Ovary (tissue), 10 donors: ENCODE measurements at places on chromosomes 2 and 18. TPM values are rescaled to one million over a fixed set of nuclear protein-coding genes. Genes with fewer than 3 reads are reported as not detected.

DNA sequence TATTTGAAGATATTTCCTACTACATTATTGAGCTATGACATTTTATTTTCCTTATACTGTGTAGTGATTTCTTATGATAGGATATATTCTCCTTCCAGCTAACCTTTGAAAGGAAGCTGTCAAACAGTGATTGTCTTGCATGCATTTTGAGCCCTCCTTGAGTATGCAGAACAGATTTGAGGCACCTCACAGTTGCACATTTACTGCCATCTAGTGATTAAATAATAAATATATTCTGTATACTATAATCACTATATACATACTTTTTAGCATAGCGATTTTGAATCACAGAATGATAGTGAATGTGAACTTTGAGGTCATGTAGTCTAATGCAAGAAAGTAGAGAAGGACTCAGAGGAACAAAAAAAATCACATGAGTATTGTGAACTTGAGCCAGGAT lies 268.4 kb upstream of the CDH19 start:
- H3K27me3 ChIP-seq, result no peaks in the 10 kb centered on the region
- DNase-seq, result no peak
- no peaks in the 10 kb centered on the region for H3K36me3 ChIP-seq
- no peaks in the 10 kb centered on the region for H3K4me1 ChIP-seq

DNA sequence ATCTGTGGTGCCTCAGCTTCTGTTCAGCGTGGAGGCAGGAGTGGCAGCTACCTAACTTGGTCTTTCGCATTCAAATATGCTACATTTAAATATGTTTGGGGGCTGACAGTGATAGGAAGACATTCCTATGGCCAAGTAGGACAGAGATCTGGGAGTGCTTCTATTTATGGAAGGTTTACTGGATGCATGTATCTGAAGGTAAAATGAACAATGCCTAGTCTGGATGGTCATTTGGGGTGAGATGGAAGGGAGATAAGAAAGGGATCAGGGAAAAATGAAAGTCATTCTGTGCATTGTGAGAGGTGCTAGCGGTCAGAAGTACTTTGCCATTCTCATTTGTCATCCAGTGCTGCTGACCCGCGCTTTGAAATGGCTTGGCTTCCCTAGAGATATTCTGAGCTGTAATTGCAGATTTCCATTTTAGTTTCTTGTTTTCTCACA lies 300.9 kb upstream of the FBXO11 start:
- H3K27me3 ChIP-seq, result no peaks in the 10 kb centered on the region
- H3K4me1 ChIP-seq, result no peaks in the 10 kb centered on the region
- no peak for DNase-seq
- no peak overlapping the region for H3K27ac ChIP-seq
- no peak overlapping the region for H3K4me3 ChIP-seq
- H3K36me3 ChIP-seq, result no peaks in the 10 kb centered on the region

DNA sequence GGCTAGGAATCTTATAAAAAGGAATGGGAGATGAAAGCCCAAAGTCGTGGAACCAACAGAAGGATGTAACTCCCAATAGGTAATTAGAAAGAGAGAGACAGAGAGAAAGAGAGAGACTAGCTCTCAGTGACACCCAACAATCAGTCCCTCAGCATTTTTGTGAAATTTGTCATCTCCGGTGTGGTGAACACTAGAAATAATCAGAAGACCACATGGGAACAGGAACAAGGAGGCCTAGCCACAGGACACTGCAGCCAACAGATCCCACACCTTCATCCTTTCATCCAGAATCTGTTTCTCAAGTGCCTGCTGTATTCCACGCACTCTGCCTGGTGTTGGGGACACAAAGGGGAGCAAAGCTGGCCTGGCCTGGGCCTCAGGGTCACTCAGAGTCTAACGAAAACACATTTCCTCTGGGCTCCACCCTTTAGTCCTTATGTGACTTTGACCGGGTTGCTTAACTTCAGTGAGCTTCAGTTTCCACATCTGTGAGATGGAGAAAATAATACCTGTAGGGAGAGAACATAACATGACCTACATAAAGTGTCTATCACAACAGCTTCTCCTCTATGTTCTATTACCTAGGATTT lies 53.1 kb downstream of the EHD3 start:
- no peaks in the 10 kb centered on the region for H3K36me3 ChIP-seq
- no peak overlapping the region for H3K27ac ChIP-seq

GRCh38 chr18:8800445-8800844 lies 95.1 kb downstream of the MTCL1 start:
- no peak overlapping the region for H3K4me3 ChIP-seq
- H3K4me1 ChIP-seq, result peaks cover 2% of the 10 kb centered on the region
- H3K27ac ChIP-seq, result no peak overlapping the region
- no peaks in the 10 kb centered on the region for H3K36me3 ChIP-seq

DNA sequence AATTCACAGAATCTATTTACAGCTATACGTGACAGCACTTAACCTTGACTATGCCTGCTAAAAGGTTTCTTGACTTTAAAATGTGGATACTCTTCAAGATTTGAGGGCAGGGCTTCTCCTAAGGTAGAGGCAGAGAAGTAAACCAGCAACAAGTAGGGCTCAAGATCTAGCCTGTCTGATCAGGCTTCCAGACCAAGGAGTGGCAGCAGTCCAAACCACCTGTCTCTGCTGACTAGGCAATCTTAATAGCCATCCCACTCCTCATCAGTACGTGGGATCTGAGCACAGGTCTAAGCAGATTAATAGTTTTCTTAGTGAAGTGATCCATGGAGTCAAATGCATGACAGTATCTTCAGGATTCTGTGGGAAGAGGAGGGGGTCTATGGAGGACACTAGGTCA lies 100.4 kb downstream of the GPD2 start:
- no peak overlapping the region for H3K27ac ChIP-seq
- no peak for DNase-seq

- H3K4me1 ChIP-seq, result no peaks in the 10 kb centered on the region
- H3K4me3 ChIP-seq, result no peak overlapping the region
- DNase-seq, result no peak
- no peaks in the 10 kb centered on the region for H3K27me3 ChIP-seq
- no peak overlapping the region for H3K27ac ChIP-seq
Observed at GRCh38 chr2:54720563-54720962, 2.9 kb upstream of the EML6 start.

GRCh38 chr2:206693399-206694137 lies 24.6 kb downstream of the DYTN start:
- no peaks in the 10 kb centered on the region for H3K27me3 ChIP-seq
- no peak overlapping the region for H3K27ac ChIP-seq
- H3K36me3 ChIP-seq, result no peaks in the 10 kb centered on the region
- no peak for DNase-seq
- no peaks in the 10 kb centered on the region for H3K4me1 ChIP-seq

DNA sequence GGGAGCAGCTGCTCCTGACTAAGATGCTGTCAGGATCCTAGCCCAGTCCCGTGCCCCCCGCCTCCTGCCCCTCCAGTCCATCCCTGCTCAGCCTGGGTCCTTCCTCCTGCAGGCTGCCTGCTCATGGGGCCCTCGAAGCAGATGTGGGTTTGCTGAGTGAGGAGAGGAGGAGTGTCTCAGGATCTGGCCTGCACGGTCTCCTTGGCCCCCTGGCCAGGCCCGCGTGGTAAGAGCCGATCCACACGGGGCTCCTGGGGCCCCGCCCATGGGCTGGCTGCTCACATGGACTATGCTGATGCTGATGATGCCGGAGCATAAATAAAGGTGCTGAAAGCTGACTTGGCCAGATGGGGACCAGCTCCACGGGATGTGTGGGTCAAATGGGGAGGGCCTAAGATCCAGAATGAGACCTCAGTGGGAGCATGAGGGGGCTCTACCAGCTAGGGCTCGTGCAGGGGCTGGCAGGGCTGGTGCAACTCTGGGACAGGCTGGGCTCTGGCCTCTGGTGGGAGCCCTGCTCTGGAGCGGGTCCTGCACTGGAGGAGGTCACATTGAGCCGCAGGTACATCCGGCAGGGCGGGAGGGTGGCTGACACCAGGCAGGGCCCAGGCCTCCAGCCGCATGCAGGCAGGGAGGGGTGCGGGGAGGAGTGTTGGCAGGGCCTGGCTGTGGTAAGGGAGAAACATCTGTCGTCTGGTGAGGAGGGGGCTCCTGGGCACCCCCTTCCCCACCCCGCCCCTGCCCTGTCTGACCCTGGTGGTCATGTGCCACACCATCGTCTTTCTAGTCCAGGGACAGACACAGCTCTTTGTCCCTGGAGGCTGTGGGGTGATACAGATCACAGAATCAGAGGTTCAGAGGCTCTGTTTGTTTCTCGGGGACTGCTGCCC lies 275.3 kb upstream of the HDAC4 start:
- DNase-seq, result no peak
- no peaks in the 10 kb centered on the region for H3K4me1 ChIP-seq
- H3K36me3 ChIP-seq, result no peaks in the 10 kb centered on the region

- DNase-seq, result no peak
- H3K4me3 ChIP-seq, result no peak overlapping the region
- no peaks in the 10 kb centered on the region for H3K36me3 ChIP-seq
- H3K27ac ChIP-seq, result no peak overlapping the region
Observed at GRCh38 chr2:21818212-21818795, 694.5 kb downstream of the TDRD15 start.

DNA sequence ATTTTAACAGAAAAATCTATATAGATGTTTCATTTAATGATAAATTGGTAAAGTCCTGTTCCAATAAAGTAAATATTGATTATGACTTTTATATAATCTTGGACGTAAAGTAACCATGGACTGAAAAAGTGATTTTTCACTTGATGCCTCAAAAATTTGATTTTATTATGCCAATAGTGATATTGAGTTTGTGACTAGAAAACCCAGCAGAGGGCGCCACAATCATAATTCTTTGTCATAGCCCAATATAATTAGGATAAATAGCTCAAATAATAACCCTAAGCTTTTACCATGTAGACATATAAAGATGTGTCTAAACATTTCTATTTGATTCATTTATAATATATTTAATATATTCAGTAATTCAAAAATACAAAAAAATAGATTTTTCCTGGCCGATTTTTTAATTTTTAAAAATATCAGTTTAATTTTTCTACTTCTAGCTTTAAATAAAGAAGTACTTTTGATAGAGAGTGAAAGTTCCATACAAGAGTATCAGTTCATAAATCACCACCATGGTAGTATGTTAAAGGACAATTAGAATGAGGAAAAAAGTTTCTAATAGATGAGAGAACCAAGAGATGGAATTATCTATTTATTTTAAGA lies 30.7 kb downstream of the CAMKMT start:
- no peaks in the 10 kb centered on the region for H3K27me3 ChIP-seq
- no peaks in the 10 kb centered on the region for H3K4me1 ChIP-seq
- no peak overlapping the region for H3K4me3 ChIP-seq
- H3K36me3 ChIP-seq, result no peaks in the 10 kb centered on the region
- DNase-seq, result no peak

Gene PIK3C3
- total RNA-seq, result 51.0 TPM

Gene TUBA3E
- total RNA-seq, result not detected

DNA sequence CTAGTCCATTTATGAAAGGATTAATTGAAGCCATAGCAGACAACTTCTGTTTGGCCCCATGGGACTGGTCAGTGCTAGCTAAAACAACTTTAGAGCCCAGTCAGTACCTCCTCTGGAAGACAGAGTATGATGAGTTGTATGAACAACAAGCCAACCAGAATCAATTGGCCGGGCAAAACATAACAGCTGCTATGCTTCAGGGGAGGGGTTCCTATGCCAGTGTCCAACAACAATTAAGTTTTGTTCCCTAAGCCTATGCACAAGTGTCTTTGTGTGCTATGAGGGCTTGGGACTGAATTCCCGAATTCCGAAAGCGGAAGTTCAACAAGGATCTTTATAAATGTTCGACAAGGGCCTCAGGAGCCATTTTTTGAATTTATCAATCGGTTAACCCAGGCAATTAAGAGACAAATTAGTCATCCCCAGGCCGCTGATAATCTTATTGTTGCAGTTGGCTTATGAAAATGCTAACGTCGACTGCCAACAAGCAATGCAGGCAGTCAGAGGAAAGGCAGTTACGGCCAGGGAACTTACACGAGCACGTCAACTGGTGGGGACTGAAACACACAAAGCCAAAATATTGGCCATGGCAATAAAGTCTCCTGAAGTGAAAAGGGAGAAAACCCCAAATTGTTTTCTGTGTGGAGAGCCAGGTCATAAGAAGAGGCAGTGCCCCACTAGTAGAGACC lies 57.9 kb downstream of the ZNF638 start:
- DNase-seq, result no peak
- H3K4me3 ChIP-seq, result no peak overlapping the region
- no peaks in the 10 kb centered on the region for H3K36me3 ChIP-seq
- H3K4me1 ChIP-seq, result no peaks in the 10 kb centered on the region
- H3K27me3 ChIP-seq, result no peaks in the 10 kb centered on the region
- H3K27ac ChIP-seq, result no peak overlapping the region

GRCh38 chr2:62042944-62043343 lies 137.5 kb downstream of the COMMD1 start:
- no peaks in the 10 kb centered on the region for H3K36me3 ChIP-seq
- H3K27ac ChIP-seq, result no peak overlapping the region
- H3K27me3 ChIP-seq, result no peaks in the 10 kb centered on the region

Gene EPAS1
- 64.5 TPM for total RNA-seq

Gene ATOH8
- 29.6 TPM for total RNA-seq

- H3K27me3 ChIP-seq, result no peaks in the 10 kb centered on the region
Observed at GRCh38 chr2:11610624-11611242, 59.3 kb downstream of the NTSR2 start.

- no peaks in the 10 kb centered on the region for H3K4me1 ChIP-seq
- no peak overlapping the region for H3K4me3 ChIP-seq
- DNase-seq, result no peak
Observed at GRCh38 chr2:20567159-20567925, 83.6 kb downstream of the HS1BP3 start.

Gene CD207
- total RNA-seq, result not detected

- H3K27me3 ChIP-seq, result no peaks in the 10 kb centered on the region
- H3K4me3 ChIP-seq, result no peak overlapping the region
- no peak overlapping the region for H3K27ac ChIP-seq
- DNase-seq, result no peak
- H3K4me1 ChIP-seq, result peaks cover 5% of the 10 kb centered on the region
Observed at GRCh38 chr2:227613272-227613660, 1.4 kb downstream of the SCYGR3 start.

GRCh38 chr2:241399941-241400922 lies 44.1 kb downstream of the FARP2 start:
- H3K27ac ChIP-seq, result no peak overlapping the region
- no peaks in the 10 kb centered on the region for H3K36me3 ChIP-seq
- no peaks in the 10 kb centered on the region for H3K4me1 ChIP-seq
- H3K27me3 ChIP-seq, result no peaks in the 10 kb centered on the region
- DNase-seq, result no peak
